ENCODE measurements at places on chromosomes 12 and 14.

DNA sequence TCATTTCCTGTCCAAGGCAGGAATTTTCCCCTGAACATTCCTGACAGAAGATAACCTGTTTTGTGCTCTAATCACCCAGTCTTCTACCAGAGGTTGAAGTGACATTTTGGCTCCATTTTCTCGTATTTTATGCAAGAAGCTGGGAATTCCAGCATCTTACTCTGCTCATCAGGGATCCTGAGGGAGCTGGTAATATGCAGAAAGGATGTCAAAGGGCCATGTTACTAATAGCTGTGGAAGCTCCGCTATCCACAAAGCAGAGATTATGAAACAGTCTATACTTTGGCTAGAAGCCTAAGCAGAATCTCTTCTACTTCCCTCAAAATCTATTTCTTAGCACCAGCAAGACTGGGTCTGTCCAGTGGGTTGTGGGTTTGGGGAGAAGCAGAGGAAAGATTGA is 613.0 kb downstream of the DIO2 start:
- no peak for ATAC-seq

- ATAC-seq = peak; percentile 73
Measured at GRCh38 chr14:24699052-24699451, 65.1 kb upstream of the GZMB start.

DNA sequence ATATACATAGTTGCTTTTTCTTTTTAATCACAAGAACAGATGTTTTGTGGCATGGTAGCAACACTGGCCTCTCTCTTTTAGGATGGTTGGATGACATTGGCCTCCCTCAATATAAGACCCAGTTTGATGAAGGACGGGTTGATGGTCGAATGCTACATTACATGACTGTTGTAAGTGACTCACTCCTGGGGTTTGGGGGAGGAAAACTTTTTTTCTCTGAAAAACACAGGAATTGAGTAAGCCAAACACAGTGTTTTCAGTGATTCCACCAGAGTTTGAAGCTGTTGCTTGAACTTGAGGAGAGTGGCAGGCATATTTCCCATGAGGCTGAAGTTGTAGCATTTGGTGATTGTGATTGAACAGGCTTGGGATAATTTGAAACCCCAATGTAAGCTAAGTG is 13.7 kb upstream of the REP15 start:
- no peak for ATAC-seq

GRCh38 chr12:108360487-108360886 is 21.4 kb upstream of the CMKLR1 start:
- ATAC-seq = peak; percentile 84

DNA sequence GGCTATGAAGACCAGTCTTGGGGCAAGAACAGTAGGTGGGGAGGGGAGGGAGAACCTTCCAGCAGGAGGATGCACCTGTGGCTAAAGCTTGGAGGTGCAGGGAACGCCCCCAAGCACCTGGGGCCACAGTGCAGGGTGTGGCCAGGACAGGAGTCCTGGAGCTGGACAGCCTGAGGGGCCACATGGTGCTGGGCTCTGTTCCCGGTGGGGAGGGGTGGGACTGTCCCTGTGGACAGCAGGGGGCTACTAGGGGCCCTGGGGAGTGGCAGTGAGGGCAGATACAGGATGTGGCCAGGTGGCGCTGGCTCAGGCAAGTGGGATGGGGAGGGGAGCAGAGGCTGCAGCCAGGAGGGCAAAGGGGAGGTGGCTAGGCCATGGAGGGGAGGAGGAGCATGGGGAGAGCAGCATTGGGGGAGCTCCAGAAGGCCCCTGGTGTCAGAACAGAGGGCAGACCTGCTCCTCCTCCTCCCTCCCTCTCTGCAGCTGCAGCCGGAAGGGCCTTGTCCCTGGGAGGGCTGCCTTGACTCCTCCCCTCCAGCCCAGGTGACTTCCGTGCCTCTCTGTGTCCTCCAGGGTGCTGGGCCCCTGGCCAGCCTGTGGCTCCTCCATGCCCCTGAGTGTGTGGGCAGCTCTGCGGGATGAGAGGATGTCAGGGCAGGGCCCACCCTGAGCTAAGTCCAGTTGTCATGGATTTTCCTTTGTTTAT is 68.4 kb upstream of the DLK1 start:
- no peak for ATAC-seq

- ATAC-seq = no peak
Measured at GRCh38 chr14:89957791-89958190, 2.1 kb downstream of the TDP1 start.

- peak; percentile 61 for ATAC-seq
Measured at GRCh38 chr14:72545411-72546311, 348.2 kb downstream of the DPF3 start.

GRCh38 chr14:95891742-95892141 is 15.1 kb downstream of the TUNAR start:
- ATAC-seq = no peak

DNA sequence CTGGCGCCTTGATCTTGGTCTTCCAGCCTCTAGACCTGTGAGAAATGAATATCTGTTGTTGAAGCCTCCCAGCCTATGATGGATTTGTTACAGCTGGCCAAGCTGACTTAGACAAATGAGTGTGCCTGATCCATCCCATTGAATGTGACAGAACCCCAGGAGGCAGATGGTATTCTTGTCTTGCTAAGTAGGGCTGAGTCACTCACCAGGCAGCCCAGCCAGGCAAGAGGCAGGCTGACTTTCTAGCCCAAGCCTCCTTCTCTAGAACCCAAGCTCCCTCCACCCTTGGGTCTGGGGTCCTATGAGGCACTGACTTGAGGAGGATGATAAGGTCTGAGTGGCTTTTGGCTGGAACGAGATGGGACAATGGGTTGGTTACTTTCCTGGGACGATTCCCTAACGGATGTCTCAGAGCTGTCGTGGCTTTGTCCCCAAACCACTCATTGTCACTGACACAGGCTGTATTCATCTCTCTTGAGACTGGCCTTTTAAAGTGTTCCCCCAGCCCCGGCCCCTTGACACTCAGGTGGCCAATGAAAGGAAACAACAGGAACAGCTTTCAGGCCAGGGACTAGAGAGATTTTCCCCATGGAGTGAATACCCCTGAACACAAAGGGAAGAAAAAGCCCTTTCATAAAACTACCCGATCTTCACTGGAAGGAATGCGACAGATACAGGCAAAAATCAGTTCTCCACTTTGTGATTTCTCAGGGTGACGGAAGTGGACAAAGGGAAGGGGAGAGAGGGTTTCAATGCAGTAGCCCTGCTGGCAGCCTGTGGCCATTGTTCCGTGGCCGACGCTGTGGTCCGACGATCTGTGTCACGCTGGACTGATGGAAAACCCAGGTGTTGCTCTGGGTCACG is 264.2 kb downstream of the AACS start:
- no peak for ATAC-seq

DNA sequence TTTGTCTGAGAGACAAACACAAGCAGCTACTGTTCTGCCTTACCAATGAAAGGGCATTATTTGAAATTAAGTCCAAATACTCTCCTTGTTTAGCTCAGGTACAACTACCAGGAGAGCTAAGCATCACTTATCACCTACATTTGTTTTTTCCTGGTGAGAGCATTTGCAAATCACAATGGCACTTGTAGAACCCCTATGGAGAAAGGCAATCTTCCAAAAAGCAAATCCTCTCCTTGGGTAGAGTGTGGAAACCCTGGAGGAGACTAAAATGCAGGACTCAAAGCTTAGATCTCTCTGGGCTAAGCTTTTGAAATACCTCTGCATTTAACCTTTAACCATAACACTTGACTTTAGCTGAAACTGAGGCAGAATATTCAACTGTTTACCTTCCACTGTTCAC is 20.8 kb downstream of the GTSF1 start:
- no peak for ATAC-seq

GRCh38 chr12:66228462-66228861 is 39.4 kb downstream of the IRAK3 start:
- no peak for ATAC-seq

DNA sequence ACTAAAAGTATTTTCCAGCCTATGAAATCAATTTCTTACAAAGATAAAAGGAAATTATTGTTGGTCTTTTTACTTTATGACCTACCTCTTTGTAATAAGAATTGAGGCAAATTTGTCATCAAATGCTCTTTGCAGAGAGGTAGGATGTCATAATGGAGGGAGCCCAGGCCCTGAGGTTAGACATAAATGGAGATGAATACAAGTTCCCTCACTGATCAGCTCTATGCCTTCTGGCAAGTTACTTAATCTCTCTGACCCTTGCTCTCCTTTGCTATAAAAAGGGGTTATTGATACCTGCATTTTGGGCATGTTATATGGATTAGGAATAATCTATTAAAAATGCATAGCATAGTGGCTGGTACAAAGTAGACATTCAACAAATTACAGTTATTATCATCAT is 146.9 kb upstream of the KRR1 start:
- no peak for ATAC-seq

- no peak for ATAC-seq
Measured at GRCh38 chr12:77087427-77087826, 22.1 kb upstream of the E2F7 start.

DNA sequence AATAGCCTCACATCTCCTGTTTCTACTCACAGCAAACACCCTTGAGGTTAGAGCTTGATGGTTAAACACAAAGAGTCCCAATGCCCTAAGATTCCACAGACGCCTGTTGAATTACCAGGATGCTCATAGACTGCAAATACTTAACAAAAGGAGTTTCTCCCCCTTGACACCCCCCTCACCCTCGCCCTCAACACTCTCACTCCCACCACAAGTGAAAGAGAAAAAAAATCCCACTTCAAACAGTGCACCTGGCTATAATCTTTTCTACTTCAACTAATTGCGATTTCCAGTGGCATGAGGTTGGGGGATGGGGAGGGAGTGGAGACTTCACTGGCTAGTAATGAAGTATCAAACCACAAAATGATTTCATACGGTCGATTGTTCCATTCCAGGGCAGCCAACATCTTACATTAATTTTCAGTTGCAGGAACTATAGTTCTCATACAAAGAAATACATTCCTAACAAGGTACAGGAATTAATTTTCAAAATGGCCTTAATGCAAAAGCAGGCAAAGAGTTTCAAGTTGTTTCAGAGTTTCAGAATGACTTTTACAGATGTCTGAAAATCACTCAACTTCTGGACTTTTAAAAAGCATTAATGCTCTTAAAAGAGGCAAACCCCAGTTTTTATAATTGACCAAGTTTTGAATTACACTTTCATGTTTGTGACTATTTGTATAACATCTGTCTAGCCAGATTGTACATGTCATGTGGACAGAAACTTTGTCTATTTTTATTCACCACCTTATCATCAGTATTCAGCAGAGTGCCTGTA is 390.7 kb downstream of the C12orf75 start:
- no peak for ATAC-seq

DNA sequence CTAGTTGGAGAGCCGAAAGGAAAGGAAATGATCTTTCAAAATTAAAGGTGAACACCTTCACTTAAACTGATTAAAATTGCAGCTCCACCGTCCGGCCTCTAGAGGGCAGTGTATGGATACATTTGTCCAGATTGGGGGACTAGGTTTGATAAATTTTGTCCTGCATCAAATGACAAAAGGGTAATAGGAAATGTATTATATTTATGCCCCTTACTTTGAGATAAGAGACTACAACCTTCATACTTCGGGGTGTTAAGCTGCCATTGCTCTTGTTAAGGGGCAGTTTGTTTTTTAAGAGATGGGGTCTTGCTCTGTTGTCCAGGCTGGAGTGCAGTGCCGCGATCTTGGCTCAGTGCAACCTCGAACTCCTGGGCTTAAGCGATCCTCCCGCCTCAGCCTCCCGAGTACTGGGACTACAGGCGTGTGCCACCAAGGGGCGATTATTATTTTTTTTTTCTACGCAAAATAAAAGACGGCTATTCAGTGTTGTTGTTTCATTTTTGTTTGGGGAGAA is 818 bp upstream of the SUOX start:
- no peak for ATAC-seq

DNA sequence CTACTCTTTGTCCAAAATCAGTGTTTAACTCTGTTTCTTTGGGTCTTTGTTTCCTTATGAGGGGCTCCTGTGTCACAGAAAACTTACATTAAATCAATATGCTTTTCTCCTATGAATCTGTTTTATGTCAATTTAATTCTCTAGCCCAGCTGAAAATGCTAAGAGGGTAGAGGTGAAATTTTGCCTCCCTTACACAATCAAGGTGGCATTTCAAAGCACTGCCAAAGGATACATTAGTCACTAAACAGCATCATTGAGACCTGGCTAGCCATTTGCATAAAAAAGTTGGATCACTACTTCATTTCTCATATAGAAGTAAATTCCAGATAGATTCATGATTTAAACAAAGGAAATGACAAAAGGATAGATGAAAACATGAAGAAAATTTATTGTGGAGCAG is 12.1 kb downstream of the TCL1B start:
- no peak for ATAC-seq

Data from stimulated activated memory B cell treated with anti-CD40 and anti-IgM and Interleukin-4, amounts not matched to agents 10 μg/mL and 1 μg/mL and 100 μg/mL, for 72 hours (primary cell).